ENCODE measurements at places on chromosomes 2 and 18.

- DNase-seq = no peak
These were observed 27.3 kb downstream of the SLC4A10 start for GRCh38 chr2:161651547-161651946.

GRCh38 chr2:118148133-118148532 is 59.9 kb downstream of the INSIG2 start:
- no peak for DNase-seq

DNA sequence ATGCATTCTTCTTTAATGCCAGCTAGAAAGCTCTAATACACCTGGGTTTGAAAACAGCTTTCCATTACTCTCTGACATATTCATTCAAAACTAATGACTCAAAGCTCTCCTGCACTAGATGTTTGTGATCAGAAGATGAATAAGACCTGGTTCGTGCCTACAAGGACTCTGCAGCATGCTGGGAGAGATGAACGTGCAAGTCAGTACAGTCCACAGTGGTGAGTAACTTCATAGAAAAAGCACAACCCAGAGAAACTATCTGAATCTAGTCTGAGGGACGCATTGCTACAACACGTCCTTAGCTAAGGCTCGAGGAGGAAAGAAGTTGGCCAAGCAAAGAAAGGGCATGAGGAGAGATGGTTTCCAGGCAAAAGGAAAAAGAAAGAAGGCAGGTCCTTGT is 234.3 kb downstream of the OSR1 start:
- DNase-seq = no peak

GRCh38 chr18:56945171-56946083 is 201.5 kb upstream of the BOD1L2 start:
- DNase-seq = no peak

DNA sequence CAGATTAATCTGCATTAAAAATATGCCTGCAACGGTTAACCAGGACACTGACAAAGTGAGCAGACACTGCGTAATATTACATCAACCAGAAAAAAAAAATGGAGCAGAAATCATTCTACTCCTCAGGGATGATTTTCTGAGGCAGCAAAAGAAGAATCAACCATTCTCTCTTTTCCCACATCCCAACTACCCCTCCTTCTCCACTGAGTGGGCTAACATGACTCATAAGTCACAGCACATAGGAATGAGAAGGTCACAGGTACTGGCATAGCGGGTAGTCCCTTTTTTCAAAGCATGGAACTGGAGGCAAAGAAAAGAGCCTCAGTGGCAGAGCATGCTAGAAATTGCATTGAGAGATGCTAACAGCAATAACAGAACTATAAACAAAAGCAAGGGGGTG is 54.3 kb upstream of the TSPYL6 start:
- no peak for DNase-seq

Measured in WTC11 (cell line).